ELR (cell line): ENCODE measurements at places on chromosomes 7 and 10.

- peak; percentile 29 for DNase-seq
Measured at GRCh38 chr10:118768041-118768919, 13.5 kb upstream of the CACUL1 start.

DNA sequence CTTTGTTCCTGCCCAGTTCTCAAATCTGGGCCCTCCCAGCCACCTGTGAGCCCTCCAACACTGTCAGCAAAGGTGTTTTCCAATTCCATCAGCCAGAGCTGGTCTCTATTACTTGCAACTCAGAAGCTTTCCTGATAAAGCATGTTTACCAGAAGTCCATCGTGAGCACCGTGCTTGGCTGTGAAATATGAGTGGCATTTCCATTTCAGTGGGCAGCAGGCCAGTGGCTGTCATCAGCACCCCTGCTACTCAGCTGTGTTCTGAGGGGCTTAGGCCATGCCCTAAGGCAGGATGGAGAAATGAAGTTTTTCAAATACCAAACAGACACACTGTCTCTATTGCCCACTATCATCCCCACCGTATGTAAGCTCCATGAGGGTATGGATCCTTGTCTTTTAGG lies 12.7 kb upstream of the BNIP3 start:
- no peak for DNase-seq

DNA sequence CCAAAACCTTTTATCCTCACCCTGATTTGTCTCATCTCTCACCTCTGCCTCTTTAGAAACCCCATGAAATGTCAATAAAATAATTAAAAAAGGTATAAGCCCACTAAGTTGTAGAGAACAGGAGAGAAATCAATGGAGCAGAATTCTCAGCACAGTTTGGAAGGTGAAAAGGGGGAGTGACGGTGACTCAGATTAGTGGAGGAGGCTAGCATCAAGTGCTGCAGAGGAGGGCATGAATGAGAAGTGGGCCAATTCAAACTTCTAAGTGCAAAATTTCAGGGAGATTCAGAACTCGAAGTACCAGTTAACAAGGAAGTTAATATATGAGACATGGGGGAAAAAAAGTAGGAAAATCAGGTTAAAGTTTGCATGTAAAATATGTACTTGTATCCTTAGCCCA lies 34.9 kb upstream of the ETV1 start:
- no peak for DNase-seq

GRCh38 chr10:73786512-73786885 lies 1.1 kb downstream of the ZSWIM8 start:
- no peak for DNase-seq

GRCh38 chr10:122845783-122846332 lies at the start of gene CUZD1:
CUZD1 (minus strand) TSS chr10:122845857; CDS start chr10:122845843, 14 bp downstream.
- DNase-seq: no peak

GRCh38 chr7:47647181-47647917 lies 65.4 kb upstream of the TNS3 start:
- no peak for DNase-seq

GRCh38 chr7:54917613-54918391 lies 101.0 kb upstream of the EGFR start:
- no peak for DNase-seq

DNA sequence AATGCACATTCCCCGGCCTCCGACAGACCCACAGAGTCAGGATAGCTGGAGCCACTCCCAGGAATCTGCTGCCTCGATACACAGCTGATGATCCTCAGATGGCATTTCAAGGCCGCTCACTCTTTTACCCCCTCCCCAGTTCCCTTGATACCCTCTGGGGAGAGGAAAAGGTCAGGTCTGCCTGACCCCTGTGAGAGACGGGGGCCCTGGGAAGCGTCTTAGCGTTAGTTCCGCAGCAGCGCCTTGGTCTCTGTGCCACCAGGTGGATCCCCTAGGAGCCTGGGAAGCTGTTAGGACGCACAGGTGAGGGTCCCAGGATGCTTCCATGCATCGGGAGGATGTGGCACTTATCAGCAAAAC lies 420.5 kb upstream of the FOXK1 start:
- no peak for DNase-seq

- peak; percentile 84 for DNase-seq
Measured at GRCh38 chr10:49534670-49535381, 4.1 kb downstream of the ERCC6 start.

GRCh38 chr7:69430384-69431021 lies 167.8 kb upstream of the AUTS2 start:
- DNase-seq: no peak

DNA sequence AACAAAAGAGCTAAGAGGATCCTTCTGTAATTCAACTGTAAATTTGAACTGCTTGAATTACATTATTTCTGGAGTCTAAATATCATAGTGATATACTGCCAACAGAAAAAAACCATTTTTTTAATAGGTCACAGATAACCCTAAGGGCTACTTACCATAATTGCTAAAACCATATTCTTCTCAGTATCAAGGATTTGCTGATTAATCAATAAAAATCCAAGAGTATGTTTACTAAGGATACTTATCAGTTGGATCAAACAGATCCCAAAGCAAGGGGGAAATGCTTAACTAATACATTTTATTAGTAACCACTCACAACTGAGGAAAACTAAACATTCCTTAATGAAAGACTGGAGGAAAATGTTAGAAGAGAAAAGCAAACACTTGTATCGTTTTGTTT lies 166.0 kb downstream of the PIP4K2A start:
- no peak for DNase-seq

- peak; percentile 85 for DNase-seq
Measured at GRCh38 chr10:17115683-17116082, 13.9 kb downstream of the CUBN start.

GRCh38 chr7:116832692-116833091 lies 29.7 kb upstream of the CAPZA2 start:
- DNase-seq: no peak

DNA sequence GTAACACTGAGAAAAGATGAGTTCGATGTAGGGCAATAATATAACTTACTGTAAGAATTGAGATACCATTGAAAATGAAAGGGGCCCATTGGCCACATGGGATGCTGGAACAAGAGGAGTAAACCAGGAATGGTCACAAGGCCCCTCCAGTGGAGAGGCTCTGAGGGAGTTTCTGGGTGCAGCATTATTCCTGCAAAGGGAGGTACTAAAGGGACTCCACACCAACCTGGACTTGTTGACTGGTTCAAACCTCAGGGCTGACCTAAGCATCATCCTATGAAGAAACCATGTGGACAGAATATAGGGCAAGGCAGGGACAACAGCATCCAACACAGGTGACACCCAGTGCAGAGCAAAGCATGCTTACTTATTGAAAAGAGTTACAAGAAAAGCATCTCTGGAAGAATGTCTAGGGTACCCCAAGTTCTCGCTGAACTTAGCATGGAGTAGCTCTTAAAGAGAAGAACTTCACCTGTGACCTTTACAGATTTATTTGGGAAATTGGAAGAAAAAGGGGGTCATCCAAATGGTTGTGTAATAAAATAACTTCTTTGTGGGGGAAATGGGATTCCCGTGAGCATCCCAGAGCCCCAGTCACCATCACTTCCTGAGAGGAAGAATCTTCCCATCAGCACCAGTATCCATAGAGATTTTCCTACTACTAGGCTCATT lies 34.7 kb downstream of the PRSS2 start:
- DNase-seq: no peak

- no peak for DNase-seq
Measured at GRCh38 chr7:2120841-2121830, 111.6 kb downstream of the MAD1L1 start.

GRCh38 chr7:24685708-24686107 lies 71.6 kb downstream of the GSDME start:
- DNase-seq: no peak

- no peak for DNase-seq
Measured at GRCh38 chr7:50988465-50988864, 205.8 kb upstream of the GRB10 start.

GRCh38 chr10:29623797-29624196 lies 11.0 kb downstream of the SVIL start:
- peak; percentile 15 for DNase-seq

DNA sequence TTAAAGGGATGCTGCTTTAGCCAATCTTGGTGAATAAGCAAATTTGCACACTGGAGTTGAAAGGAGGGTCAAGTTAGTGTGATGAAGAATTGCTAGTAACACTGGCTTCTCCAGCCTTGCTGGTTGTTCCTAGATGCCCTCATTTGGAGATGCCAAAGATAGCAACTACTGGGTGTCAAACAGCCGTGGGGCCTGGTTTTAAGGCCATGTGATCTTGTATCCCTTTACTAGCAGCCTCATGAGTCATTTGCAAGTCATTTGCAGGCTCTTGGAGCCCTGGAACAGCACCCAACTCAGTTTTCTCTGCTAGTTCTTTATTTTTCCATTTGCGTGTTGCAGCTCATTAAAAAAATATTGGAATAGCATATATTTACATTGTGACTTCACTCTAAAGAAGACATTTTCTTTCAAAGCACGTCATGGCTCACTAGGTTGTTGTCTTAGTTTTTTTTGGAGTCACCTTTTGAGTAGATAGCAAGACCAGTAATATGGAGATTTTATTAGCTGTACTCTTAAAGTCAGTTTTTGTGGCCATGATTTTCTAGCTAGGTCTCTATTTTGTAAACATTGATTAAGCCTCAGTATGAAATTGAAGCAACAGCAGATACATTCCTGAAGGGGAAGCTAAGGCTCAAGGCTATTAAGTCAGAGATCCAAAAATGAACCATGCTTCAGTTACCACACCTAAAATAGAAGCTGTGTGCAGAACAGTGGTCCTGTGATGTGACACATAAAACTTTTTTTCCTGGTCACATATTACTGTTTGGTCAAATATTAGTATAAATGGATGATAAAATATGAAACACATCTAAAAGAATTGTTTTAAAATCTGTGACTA lies 1.3 kb downstream of the LSMEM1 start:
- DNase-seq: peak; percentile 89

GRCh38 chr7:41874201-41874785 lies 171.4 kb upstream of the INHBA start:
- DNase-seq: no peak

- DNase-seq: peak; percentile 91
Measured at GRCh38 chr10:69696073-69696731, 66.2 kb downstream of the FAM241B start.

DNA sequence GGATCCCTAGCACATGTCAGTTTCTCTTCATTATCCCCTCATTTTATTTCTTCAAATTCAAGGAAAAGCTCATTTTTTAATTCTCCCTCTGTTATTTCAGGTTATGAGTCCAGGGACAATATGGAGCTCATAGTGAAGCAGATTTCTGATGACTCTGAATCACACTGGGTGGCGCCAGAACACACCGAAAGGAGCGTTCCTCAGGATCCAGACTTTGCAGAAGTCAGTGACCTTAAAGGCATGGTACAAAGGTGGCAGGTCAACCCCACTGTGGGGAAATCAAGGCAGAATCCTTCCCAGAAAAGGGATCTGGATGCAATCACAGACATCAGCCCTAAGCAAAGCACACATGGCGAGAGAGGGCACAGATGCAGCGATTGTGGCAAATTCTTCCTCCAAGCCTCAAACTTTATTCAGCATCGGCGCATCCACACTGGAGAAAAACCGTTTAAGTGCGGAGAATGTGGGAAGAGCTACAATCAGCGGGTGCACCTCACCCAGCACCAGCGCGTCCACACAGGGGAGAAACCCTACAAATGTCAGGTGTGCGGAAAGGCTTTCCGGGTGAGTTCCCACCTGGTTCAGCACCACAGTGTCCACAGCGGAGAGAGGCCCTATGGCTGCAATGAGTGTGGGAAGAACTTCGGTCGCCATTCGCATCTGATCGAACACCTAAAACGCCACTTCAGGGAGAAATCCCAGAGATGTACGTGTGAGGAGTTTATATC lies 21.4 kb downstream of the ZKSCAN5 start:
- DNase-seq: peak; percentile 33

GRCh38 chr10:44060221-44060620 lies 324.7 kb downstream of the CXCL12 start:
- DNase-seq: no peak

DNA sequence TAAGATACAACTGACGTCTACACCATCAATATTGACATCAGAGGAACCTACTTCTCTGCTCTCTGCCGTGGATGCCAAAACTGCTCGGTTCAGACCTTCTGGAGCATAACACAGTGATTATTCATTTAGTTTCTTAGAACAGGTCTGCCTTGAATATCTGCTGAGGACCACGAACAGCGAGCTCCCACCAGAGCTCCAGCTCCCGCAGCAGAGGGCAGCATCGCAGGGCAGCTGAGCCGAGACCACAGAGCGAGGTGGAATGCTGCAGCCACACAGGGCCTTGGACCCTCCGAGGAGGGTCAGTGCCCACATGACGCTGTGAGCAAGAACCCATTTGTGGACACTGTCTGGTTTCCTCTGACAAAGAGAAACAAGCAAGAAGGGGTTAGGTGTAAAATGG lies 6.8 kb downstream of the VIPR2 start:
- DNase-seq: no peak

- no peak for DNase-seq
Measured at GRCh38 chr7:1380231-1380815, 78.9 kb downstream of the MICALL2 start.

DNA sequence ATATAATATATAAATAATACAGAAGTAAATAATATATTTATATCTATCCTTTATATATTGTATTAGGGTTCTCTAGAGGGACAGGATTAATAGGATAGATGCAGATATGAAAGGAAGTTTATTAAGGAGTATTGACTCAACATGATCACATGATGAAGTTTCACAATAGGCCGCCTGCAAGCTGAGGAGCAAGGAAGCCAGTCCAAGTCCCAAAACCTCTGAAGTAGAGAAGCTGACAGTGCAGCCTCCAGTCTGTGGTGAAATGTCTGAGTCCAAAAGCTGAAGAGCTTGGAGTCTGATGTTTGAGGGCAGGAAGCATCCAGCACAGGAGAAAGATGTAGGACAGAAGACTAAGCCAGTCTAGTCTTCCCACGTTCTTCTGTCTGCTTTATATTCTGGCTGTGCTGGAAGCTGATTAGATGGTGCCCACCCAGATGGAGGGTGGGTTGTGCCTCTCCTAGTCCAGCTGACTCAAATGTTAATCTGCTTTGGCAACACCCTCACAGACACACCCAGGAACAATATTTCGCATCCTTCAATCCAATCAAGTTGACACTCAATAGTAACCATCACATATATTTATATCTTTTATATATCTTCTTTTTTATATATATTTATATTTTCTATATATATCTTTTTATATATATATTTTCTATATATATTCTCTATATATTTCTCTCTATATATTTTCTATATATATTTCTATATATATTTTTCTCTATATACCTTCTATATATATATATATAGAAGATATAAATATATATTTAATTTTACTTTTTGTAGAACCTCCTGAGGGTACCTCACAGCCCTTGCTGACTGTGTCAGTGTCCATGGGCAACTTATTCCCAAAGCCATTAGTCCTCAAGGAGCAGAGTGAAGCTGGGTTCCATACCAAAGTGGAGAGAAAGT lies 24.6 kb upstream of the AKR1B10 start:
- DNase-seq: peak; percentile 48

DNA sequence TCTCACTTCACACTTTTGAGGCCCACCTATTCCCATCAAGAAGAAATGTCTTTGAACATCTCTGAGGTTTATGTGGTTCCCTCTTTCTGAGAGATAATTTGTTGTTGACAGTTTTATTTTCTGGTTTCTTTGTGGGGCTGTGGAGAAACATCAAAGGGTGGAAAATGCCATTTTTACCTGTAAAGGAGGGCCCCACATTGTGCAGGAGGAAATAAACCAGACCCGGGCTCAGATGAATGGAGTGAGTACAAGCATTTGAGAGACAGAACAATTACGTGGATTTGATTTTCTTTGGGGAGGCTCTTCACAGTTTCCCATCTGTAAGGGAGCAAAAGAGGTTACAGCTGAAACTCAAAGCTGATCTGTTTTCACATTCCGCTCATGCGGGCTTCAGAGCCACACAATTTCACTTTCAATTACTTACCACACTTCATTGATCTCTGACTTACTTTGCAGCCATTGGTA lies 29.8 kb downstream of the ITPRIP start:
- no peak for DNase-seq
